ENCODE measurements at places on chromosomes 12 and 14. TPM values are rescaled to one million over a fixed set of nuclear protein-coding genes. Genes with fewer than 3 reads are reported as not detected.

SRRM4 gene
- 0.59 TPM for total RNA-seq

NGB gene
- not detected for total RNA-seq

GPRC5A gene
- total RNA-seq: 0.78 TPM

GLIPR1L1 gene
- total RNA-seq: not detected

RTN1 gene
- 0.97 TPM for total RNA-seq

DBX2 gene
- 0.19 TPM for total RNA-seq

TAS2R14 gene
- total RNA-seq: 1.3 TPM

OR5AU1 gene
- total RNA-seq: not detected

WSCD2 gene
- total RNA-seq: 0.40 TPM

NRXN3 gene
- 4.1 TPM for total RNA-seq

MIP gene
- total RNA-seq: 0.48 TPM

LPAR5 gene
- total RNA-seq: 2.6 TPM

KCNMB4 gene
- 1.6 TPM for total RNA-seq

PITPNM2 gene
- 22.2 TPM for total RNA-seq

ESR2 gene
- 0.38 TPM for total RNA-seq

NOVA1 gene
- 4.4 TPM for total RNA-seq

FAIM2 gene
- total RNA-seq: 1.7 TPM

FAM186B gene
- 0.48 TPM for total RNA-seq

FAM222A gene
- total RNA-seq: 7.8 TPM
